PC-3 (cell line): ENCODE measurements at places on chromosomes 5 and 9. TPM values are rescaled to one million over a fixed set of nuclear protein-coding genes. Genes with fewer than 3 reads are reported as not detected.

RASGEF1C gene
- total RNA-seq = 0.29 TPM in 1 of 2 replicates, not detected in the other

STK32A gene
- total RNA-seq = 0.92 and 6.8 TPM in 2 replicates

GFI1B gene
- not detected in 2 replicates for total RNA-seq

SV2C gene
- not detected in 2 replicates for total RNA-seq

CXXC5 gene
- 31.1 and 42.4 TPM in 2 replicates for total RNA-seq

IL13 gene
- not detected in 2 replicates for total RNA-seq

LCN9 gene
- not detected in 2 replicates for total RNA-seq

PCDHB7 gene
- total RNA-seq = 0.22 TPM in 1 of 2 replicates, not detected in the other

EQTN gene
- not detected in 2 replicates for total RNA-seq

PCDHAC1 gene
- 4.8 and 6.2 TPM in 2 replicates for total RNA-seq

TICAM2 gene
- total RNA-seq = 3.9 and 5.0 TPM in 2 replicates

GRCh38 chr9:114546851-114547250, 40.7 kb upstream of the ATP6V1G1 start:
- no peaks in the 10 kb centered on the region for H3K27me3 ChIP-seq
- no peak for DNase-seq
- peaks cover 6% of the 10 kb centered on the region for H3K4me1 ChIP-seq

DNA sequence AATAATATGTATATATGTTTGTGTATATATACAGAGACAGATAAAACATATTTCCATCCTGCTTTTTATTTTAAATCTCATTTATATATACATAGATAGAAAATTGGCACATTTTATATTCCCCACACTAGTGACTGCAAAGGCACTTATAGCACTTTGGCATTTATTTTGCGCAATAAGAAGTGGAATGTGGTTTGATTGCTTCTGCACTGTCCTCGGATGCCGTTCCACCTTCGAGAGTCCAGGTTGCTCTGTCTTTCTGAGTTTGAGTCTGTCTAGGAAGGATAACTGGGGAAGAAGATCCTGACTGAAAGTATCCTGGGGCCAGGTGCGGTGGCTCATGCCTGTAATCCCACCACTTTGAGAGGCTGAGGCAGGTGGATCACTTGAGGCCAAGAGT, 66.5 kb upstream of the ENTREP1 start:
- H3K4me1 ChIP-seq = no peaks in the 10 kb centered on the region
- H3K4me3 ChIP-seq = no peak overlapping the region
- H3K27ac ChIP-seq = no peak overlapping the region
- H3K27me3 ChIP-seq = no peaks in the 10 kb centered on the region
- DNase-seq = no peak

DNA sequence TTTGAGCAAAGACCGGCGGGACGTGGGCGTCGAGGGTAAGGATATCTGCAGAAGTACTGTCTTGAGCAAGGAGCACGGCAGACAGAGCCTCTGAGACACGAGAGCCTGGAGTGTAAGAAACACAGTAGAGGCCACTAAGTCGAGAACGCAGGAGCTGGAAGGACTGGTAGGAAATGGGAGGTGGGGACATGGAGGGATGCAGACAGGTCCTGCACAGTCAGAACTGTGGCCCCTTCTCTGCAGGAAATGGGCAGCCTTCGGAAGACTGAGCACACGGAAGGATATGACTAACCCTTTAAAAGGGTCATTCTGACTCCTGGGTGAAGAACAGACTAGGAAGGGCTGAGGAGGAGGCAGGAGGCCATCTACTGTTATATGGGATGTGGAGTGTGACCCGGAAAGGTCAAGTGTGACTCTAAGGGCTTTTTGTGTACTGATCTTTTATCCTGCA, 1.4 kb upstream of the CAMSAP1 start:
- DNase-seq = peak; percentile 60
- H3K4me1 ChIP-seq = peaks cover 36% of the 10 kb centered on the region
- peak overlapping the region; percentile 56 for H3K27ac ChIP-seq
- peaks cover 8% of the 10 kb centered on the region for H3K36me3 ChIP-seq
- H3K27me3 ChIP-seq = no peaks in the 10 kb centered on the region

GRCh38 chr9:93107151-93107824, 11.3 kb downstream of the CARD19 start:
- H3K27ac ChIP-seq = no peak overlapping the region
- peaks cover 23% of the 10 kb centered on the region for H3K4me1 ChIP-seq
- H3K36me3 ChIP-seq = peaks cover 15% of the 10 kb centered on the region
- H3K4me3 ChIP-seq = no peak overlapping the region

DNA sequence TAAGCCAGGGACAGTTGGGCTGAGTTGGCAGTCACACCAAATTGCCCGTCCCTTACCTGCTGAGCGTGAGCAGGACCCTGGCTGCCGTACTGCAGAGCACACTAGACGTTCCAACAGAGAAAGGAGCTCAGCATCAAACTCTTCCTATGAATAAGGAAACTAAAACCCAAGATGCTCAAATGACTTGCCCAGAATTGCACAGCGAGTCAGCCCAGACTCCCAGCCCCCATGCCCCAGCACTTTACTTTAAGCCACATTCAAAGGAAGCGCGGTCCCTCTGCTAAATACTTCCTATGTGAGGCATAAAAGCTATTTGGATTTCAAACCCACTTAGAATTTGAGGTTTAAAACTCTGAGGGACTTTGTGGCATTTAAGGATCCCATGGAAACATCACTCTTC, 23.9 kb downstream of the PAX5 start:
- H3K27ac ChIP-seq = no peak overlapping the region
- no peaks in the 10 kb centered on the region for H3K4me1 ChIP-seq
- DNase-seq = no peak

DNA sequence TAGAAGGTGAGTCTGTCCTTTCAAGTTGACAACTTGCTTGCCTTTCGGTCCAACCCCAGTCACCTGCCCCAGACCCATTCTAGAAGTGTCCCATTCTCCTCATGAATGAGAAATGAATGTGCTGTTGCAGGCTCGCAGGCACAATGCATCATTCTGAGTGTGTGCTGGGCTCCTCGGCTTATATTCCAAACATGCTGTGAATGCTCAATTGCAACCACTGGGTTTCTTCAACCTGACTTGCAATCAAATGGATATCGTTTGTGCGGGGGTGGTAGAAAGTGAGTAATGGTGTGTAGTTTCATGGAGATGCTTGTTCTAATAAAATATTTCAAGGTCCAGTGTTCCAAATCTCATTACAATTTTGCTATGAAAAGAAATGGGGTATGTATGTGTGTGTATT, 256.6 kb upstream of the IL12B start:
- peaks cover 24% of the 10 kb centered on the region for H3K4me1 ChIP-seq
- H3K4me3 ChIP-seq = no peak overlapping the region
- no peaks in the 10 kb centered on the region for H3K36me3 ChIP-seq
- H3K27me3 ChIP-seq = no peaks in the 10 kb centered on the region
- DNase-seq = no peak
